ENCODE measurements at places on chromosomes 5 and 9.

DNA sequence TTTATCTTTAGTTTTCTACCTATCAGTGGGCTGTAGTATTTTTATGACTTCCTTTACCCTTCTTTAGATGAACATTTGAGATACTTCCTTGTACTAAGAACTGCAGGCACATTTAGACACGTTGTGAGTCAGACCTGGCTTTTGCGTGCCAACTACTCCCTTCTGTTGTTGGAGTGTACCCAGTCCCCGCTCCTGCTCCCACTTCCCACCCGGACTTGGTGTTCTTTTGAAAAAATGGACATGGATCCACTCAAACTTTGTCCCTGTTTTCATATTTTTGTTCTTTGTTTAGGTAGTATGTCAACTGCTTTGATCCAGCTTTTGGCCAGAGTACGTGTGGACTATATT lies 60.7 kb downstream of the PARP8 start:
- H3K27me3 ChIP-seq: no peaks in the 10 kb centered on the region
- H3K27ac ChIP-seq: no peak overlapping the region

- H3K27me3 ChIP-seq: peaks cover 1% of the 10 kb centered on the region
- no peaks in the 10 kb centered on the region for H3K4me1 ChIP-seq
- no peaks in the 10 kb centered on the region for H3K36me3 ChIP-seq
- no peak for DNase-seq
Measured at GRCh38 chr5:68167195-68167651, 48.3 kb upstream of the PIK3R1 start.

- no peak overlapping the region for H3K27ac ChIP-seq
- H3K36me3 ChIP-seq: no peaks in the 10 kb centered on the region
- no peak for DNase-seq
Measured at GRCh38 chr5:101539315-101539714, 636.2 kb upstream of the ST8SIA4 start.

DNA sequence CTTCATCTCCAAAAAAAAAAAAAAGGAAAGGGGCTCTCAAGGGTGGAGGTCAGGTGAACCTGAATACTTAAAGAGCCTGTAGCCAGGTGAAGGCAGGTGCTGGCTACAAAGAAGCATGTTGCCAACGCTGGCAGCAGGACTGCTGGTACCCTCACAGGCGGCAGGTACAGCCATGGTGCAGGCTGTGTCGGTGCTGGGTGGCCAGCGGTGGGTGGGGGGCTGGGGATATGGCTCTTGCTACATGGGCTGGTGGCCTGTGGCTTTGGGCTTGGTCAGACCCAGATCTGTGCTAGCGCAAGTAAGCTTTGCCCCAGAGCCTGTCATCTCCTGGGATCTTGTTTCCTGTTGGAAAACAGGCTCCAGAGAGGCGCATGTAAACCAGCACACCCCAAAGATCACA lies 86.3 kb upstream of the PHYKPL start:
- no peaks in the 10 kb centered on the region for H3K36me3 ChIP-seq
- H3K27ac ChIP-seq: no peak overlapping the region
- no peak overlapping the region for H3K4me3 ChIP-seq
- peaks cover 3% of the 10 kb centered on the region for H3K27me3 ChIP-seq
- DNase-seq: no peak

- H3K36me3 ChIP-seq: no peaks in the 10 kb centered on the region
- H3K27me3 ChIP-seq: peaks cover 2% of the 10 kb centered on the region
- no peak overlapping the region for H3K27ac ChIP-seq
- no peaks in the 10 kb centered on the region for H3K4me1 ChIP-seq
- no peak overlapping the region for H3K4me3 ChIP-seq
Measured at GRCh38 chr5:136776022-136776927, 410.9 kb upstream of the TRPC7 start.

- no peak overlapping the region for H3K27ac ChIP-seq
- no peak overlapping the region for H3K4me3 ChIP-seq
- no peak for DNase-seq
Measured at GRCh38 chr5:131521252-131521651, 113.8 kb downstream of the RAPGEF6 start.

DNA sequence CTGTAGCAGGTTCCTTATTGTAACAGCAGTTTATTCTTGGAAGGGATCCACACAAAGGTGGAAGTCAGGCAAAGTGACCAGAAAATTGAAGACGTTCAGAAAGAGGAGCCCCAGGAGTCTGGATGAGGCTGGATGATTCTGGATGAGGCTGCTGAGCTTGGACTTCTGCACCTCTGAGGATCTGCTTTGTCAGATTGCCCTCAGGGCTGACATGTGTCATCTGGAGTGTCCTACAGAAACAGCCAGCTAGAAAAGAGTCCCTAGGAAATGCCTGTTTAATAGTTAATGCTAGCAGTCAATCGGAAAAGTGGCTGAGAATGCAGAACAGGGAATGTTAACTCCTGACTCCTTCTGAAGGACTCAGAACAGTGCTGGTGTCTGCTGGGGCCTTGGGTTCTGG lies 236.4 kb downstream of the LRRC70 start:
- no peaks in the 10 kb centered on the region for H3K4me1 ChIP-seq
- DNase-seq: no peak
- no peaks in the 10 kb centered on the region for H3K36me3 ChIP-seq
- H3K27ac ChIP-seq: no peak overlapping the region
- H3K27me3 ChIP-seq: peaks cover 1% of the 10 kb centered on the region

DNA sequence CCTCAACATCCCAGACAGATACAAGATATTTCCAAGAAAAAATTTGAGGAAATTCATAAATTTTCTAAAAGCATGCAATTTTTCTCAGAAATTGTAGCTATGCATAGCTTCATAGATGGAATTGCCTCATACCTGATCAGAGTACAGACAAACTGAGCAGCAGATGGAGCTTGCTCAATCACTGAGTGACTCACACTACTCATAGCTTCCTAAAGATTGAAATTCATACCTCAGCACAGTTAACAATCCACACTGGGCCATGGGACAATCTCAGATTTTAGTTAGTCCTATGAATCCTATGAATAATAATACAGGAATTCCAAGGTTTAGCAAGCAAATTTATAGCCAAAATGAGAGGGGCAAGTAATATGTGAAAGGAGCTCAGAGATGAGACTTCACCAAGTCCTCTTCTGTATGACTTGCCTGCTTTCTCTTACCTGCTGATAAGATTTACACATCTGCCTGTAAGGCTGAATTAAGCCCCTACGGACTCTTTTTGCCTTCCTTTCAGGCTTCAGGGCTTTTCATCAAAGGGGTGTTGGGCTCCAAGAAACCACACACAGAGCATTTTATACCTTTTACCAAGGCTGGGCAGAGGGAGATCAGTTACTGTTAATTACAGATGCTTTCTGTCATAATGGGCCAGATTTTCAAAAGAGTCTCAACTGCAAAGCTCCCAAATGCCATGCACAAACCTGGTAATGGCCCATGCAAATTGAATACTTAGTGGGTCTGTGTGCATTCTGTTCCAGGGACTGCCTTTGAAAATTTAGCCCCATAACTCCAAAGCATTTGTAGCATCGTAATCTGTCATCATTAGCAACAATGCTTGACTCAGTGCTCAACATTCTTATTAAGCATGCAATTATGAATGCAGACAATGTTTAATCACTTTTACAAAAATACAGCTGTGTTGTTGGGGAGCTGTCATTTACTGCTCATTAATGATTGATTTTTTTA lies 439.3 kb downstream of the DTWD2 start:
- DNase-seq: no peak
- H3K27me3 ChIP-seq: peaks cover 2% of the 10 kb centered on the region
- H3K4me3 ChIP-seq: no peak overlapping the region
- H3K36me3 ChIP-seq: no peaks in the 10 kb centered on the region
- no peak overlapping the region for H3K27ac ChIP-seq

- H3K4me1 ChIP-seq: no peaks in the 10 kb centered on the region
- H3K4me3 ChIP-seq: no peak overlapping the region
- no peak for DNase-seq
- H3K27ac ChIP-seq: no peak overlapping the region
- H3K36me3 ChIP-seq: no peaks in the 10 kb centered on the region
Measured at GRCh38 chr5:19534751-19535150, 453.2 kb downstream of the CDH18 start.

DNA sequence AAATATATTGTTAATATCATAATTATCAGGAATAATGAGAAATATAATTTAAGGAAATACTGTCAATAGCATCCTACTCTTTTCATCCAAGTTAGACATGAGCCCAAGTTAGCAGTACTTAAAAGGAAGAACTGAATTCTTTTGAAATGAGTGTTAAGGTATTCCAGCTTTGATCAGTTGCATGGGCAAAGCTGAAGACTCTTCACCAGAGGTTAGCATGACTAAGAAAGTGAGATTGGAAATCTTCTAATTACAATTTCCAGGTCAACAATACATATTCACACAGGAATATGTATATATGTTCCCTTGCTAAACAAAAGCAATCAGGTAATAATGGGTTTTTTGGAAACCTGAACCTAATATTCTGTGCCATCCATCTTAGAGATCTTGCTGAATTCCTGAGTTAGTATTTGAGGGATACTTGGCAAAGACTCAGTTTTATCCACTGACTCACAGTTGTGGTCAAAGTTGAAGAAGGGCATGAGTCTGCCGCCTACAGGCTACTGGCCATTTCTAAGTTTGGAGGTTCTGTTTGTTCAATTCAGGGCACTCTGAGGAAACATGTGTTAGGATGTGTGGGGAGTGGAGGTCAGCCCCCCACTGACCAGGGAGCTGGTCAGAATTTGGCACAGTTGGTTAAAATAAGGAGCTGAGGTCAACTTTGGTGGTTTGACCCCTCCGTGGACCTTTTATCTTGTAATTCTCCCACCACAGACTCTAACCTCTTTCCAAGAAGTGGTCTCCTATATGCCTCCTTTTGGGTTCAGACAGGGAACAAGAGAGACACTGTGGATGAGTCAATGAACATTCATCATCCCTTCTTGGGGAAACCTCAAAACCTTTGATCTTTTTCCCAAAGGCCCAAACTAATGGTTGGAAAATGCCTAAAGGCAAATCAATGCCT lies 118.3 kb downstream of the PIK3R1 start:
- DNase-seq: no peak
- H3K27ac ChIP-seq: no peak overlapping the region
- no peaks in the 10 kb centered on the region for H3K27me3 ChIP-seq
- no peak overlapping the region for H3K4me3 ChIP-seq
- H3K4me1 ChIP-seq: peaks cover 24% of the 10 kb centered on the region

GRCh38 chr5:160978944-160979343 lies 126.9 kb upstream of the ATP10B start:
- no peak overlapping the region for H3K4me3 ChIP-seq
- H3K4me1 ChIP-seq: no peaks in the 10 kb centered on the region
- no peak overlapping the region for H3K27ac ChIP-seq
- no peaks in the 10 kb centered on the region for H3K36me3 ChIP-seq

- no peaks in the 10 kb centered on the region for H3K36me3 ChIP-seq
- H3K4me3 ChIP-seq: no peak overlapping the region
- no peak for DNase-seq
- no peak overlapping the region for H3K27ac ChIP-seq
- no peaks in the 10 kb centered on the region for H3K4me1 ChIP-seq
Measured at GRCh38 chr9:18457510-18457909, 16.4 kb upstream of the ADAMTSL1 start.

DNA sequence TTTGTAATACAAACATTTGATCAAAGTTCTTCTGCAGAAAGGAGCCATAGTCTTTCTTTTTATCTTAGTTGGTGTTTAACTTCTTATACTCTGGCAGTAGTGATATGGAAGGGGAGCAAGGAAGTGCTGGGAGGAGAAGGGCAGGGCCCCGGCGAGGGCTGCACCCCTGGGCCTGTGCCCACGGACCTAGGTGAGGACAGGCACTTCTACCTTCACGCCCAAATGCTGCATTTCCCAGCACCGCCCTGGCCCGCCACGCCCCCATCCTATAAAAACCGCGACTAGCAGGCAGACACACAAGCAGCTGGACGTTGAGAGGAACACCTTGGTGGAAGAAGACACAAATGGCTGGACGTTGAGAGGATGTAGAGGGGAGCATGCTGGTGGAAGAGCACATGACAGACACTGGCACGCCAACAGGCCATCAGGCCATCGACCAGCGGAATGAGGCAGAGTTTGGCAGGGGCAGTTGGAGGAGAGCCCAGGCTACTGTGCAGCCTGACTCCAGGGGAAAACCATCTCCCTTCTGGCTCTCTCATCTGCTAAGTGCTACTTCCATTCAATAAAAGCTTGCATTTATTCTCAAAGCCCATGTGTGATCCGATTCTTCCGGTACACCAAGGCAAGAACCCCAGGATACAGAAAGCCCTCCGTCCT lies 81.5 kb upstream of the C9orf72 start:
- no peak overlapping the region for H3K4me3 ChIP-seq
- H3K4me1 ChIP-seq: peaks cover 4% of the 10 kb centered on the region
- no peaks in the 10 kb centered on the region for H3K36me3 ChIP-seq
- no peak for DNase-seq

DNA sequence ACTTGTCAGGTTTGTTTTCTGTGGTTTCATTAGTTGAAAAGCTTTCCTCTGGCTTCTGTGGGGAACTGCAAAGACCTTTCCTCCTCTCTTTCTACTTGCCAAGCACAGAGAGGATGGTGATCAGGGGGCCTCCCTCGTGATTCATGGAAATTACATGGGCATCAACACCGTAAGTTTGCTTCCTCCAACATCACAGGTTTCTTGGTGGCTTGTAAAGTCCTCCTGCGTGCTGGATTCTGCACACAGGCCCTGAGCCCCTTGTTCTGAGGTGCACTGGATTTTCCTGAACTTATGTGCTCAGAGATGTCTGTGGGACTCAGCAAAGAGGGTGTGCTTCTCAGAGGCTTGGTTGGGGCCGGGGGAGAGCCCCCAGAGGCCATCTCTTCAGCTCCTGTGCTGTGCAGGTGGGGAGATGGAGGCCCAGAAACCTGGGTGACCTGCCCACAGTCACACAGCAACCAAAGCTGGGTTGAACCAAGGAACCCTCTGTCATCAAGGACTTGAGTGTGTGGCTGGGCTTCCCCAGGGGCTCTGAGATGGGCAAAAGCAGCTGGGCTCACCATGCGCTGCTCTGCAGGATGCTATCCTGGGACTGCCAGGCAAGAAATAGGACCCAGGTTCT lies 36.5 kb downstream of the RGS3 start:
- peaks cover 8% of the 10 kb centered on the region for H3K4me1 ChIP-seq
- no peak for DNase-seq
- no peak overlapping the region for H3K4me3 ChIP-seq

DNA sequence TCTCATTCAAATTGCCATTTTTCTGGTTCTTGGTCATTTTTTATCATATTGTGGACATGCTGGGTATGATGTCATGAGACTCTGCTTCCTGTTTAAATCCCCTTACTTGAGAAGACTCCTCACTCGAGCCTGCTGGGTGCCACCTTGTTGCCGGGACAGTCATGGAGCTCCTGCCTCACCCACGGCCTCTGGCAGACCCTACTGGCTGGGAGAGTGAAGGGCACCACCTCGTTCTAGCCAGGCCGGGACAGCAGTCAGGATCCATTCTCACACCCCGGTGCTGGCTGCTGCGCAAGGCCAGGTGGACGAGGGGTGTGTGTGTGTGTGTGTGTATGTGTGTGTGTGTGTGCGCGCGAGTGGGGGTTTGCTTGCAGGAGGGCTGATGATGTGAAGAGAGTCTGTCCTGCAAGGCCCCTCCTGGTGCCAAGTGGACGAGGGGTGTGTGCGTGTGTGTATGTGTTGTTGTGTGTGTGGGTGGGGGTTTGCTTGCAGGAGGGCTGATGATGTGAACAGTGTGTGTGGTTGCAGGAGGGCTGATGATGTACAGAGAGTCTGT lies 4.4 kb downstream of the CEP72 start:
- peaks cover 25% of the 10 kb centered on the region for H3K4me1 ChIP-seq
- DNase-seq: no peak
- no peaks in the 10 kb centered on the region for H3K27me3 ChIP-seq
- H3K27ac ChIP-seq: no peak overlapping the region
- peaks cover 48% of the 10 kb centered on the region for H3K36me3 ChIP-seq
- H3K4me3 ChIP-seq: no peak overlapping the region

Measured in activated B cell treated with CpG ODN at 0.5 μM for 24 hours (primary cell).